ENCODE measurements at places on chromosomes 2 and 18.
A peak's percentile ranks its signal among the peaks of the same experiment; 100 is the strongest.

GRCh38 chr2:73823916-73824523, 4.7 kb upstream of the STAMBP start:
- DNase-seq = peak; percentile 5

DNA sequence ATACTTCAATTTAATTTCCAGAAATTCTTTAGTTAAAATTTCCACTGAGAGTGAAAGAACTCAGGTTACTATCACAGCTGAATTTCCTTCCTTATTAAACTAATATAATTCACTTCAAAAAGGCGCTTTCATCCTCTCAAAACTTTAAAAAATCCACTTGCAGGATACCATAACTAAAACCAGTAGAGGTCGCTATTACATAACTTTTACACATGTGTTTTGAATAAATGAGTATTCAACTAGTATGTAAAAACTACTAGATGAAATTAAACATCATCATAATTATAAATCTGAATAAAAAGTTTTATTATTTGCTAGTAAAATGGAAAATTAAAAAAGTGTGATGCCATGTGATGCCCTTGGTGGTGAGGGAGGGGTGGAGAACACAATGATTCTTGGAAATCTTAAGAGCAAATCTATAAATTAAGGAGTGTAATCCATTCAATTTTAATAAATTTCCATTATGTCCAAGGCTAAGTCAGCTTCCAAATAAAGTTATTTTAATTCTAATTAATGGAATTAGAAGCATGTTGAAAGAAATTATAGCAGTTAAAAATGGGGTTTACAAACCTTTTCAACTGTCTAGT, 61.4 kb downstream of the SOS1 start:
- no peak for DNase-seq

- DNase-seq = peak; percentile 51
These were observed 3.0 kb downstream of the MEIS1 start for GRCh38 chr2:66437691-66438497.

DNA sequence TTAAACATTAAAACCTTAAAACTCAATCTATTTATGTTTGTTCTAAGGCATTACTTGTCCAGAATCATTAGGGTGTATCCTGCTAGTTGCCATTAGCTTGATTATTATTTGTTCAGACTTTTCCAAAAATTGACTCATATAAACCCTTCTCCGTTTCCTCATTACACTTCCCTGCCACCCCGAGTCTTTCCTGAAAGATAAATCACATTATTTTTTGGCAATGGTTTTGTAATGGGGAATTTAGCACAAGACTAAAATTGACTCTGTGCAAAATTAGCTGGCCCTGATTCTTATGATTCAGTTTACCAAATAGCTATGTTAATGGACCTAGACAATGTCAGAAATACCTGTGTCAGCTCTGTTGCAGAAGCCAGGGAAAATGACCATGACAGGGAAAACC, 112.2 kb upstream of the NT5C1B start:
- DNase-seq = no peak

DNA sequence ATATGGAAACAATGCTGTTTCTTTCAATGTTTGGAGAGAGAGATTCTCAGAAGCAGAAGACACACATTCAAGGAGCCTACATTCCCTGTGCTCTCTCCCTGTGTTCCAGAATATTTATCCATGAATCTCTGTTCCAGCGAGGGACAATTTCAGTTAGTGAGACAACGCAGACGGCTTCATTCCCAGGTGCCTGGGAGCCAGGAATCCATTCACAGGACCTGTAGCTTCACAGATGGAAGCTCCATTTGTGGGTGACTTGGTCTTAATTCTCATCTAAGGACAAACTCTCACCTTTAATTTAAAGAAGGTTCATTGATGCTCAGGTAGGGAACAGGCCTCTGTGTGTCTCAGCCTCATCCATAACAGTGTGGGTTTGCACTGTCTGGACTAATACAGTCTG, 1156.6 kb downstream of the RPIA start:
- DNase-seq = no peak

GRCh38 chr2:85291425-85292023, 36.3 kb downstream of the TGOLN2 start:
- no peak for DNase-seq

GRCh38 chr2:61016392-61017002, 1.0 kb upstream of the PEX13 start:
- DNase-seq = no peak

DNA sequence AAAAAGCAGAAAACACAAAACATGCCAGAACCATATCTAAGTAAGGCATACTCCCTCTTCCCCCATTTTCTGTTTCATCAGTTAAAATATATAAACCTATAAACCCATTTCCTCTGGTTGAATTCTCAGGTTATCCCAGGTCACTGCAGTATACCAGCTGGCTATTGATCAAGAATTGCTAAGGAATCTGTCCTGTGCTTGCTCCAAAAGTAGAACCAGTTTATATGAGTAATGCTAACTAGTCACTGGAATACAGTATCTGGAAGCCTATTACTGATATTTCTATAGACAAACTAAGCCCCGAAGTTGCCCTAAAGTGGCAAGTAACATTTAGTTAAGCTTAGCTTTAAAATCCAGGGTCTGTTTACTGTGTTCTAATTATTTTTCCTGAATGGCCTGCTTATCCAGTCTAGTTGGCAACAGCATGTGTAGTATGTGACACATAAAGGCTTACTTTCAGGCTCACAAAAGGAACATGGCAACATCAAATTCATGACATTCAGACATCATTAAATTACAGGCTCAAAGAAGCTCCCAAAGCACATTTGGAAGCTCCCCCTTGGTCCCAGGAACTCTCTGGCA, 102.9 kb upstream of the ARL5A start:
- no peak for DNase-seq

GRCh38 chr18:64562651-64563050, 413.8 kb upstream of the LINC00305 start:
- DNase-seq = no peak

All from ELF-1 (cell line).